ENCODE measurements at places on chromosomes 7 and 10.
A peak's percentile ranks its signal among the peaks of the same experiment; 100 is the strongest.

DNA sequence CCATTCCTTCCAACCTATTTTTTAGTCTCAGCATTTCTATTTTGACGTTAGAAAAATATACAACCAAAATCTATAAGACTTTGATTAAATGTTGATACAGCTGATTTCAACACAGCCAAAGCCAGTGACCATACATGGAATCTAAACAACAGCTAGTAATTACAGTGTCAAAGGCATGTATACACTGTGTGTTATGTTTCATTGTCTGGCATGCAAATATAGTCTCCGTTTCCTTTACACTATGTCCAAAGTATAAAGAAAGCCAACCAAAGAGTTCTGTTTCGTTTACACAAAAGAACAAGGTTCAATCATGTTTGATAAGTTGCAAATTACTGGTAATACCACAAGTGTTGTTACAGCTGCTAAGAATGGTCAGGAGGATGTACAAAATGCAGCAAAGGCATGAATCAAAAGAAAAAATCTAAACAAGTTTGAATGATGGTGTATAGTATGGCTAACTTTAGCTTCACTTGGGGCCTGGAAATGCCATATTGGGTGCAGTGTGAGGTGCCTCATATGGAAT lies 268.3 kb upstream of the FERD3L start:
- peak; percentile 30 for DNase-seq

DNA sequence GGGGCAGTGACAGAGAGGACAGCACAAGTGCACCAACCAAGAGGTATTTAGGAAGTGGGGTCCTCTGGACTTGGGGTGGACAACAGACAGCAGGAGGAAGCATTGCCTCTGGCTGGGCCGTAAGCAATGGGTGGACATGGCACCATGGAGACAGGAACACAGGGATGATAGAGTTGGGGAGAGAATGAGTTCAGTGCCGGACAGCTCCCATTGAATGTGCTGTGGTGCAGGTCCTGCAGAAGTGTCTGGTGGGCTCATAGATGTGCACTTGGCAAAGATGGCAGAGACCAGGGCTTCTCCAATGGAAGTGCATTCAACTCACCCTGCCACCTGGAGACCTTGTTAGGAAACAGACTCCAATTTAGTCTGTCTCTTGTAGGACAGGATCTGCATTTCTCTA lies 341.5 kb upstream of the ZMIZ1 start:
- no peak for DNase-seq

- no peak for DNase-seq
Observed at GRCh38 chr10:98620503-98620902, 173.8 kb upstream of the HPS1 start.

DNA sequence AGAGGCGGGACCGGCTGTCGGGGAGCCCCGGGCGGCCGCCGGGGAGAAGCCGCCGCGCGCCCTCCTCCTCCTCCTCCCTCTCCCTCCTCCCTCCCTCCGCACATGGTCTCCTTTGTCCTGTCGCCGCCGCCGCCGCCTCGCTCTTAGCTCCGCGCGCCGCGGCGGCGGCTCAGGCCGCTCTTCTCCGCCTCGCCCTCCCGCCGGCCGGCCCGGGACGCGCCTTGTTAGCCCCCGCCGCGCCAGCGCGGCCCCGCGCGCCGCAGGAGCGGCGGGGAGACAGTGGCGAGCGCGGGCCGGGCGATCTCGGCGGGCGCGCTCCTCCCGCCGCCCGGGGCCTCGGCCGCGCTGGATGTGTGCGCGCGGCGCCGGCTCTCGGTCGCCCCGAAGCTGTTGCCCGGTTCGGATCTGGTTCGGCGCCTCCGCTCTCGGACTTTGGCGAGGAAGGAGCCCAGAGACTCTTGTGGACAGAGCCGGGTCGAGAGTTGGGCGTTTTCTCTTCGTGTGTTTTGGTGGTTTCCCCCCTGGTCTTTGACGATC lies 437.4 kb upstream of the GALNT17 start:
- peak; percentile 71 for DNase-seq

- DNase-seq, result peak; percentile 67
Observed at GRCh38 chr7:152341039-152341913, 94.5 kb downstream of the KMT2C start.

DNA sequence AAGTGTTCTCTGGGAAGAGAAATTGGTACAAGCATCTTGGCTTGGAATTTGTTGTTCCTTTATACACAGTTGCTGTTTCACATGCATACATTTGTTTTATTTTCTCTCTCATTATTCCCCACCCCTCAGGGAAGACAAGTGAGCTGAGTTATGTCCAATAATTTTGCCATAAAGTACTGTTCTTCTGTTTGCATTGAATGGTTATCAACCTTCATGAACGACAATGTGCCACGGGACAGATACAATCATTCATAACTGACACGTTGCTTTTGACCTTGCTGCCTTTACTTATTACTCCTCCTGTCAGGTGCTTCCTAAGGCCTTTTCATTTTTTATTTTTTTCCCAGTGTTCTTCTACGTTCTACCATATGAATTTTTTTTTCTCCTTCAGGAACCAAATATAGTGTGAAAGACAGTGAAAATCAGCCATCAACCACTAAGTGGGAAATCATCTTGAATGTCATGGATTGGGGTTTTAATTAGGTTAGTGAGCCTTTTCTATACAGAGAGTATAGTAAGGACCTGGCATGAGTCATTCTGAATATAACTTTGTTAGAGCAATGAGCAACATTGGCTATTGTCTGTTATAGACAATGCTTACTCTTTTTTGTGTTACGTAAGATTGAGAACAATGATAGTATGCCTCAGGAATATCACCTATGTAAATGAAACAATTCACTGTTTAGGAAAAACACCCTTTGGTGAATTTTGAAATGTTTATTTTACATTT lies 383.2 kb downstream of the MALRD1 start:
- DNase-seq, result no peak

DNA sequence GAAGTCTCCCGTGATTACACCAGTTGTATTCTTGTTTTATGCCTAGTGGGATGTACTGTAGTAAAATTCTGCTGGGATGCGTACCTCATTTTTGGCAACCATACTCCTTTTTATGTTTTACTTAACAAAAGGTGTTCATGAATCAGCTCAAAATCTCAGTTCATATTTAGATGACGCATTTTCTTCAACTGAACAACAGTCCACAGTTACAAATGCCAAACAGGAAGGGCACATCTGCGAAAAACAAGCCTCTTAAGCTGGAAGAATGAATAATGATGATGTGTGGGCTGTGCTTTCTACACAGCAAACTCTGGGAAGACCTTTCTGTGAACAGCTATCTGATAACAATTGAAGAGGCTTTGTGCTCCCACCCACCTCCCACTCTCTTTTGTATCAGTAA lies 68.4 kb upstream of the NRBF2 start:
- no peak for DNase-seq

DNA sequence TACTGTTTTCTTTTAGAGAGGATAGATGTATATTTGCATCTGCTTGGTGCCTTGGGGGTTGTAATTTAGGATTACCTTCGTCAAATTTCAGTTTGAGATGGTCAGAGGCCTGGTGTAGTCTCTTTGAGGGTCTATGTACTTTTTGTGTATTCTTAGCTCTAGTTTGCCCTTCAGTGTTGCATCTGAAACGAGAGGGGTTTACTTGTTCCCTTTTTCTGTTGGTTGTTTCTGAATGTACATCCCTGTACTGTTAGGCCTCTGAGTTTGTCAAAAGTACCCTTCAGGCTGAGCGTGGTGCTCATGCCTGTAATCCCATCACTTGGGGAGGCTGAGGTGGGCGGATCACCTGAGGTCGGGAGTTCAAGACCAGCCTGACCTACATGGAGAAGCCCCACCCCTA lies 60.0 kb downstream of the MLLT10 start:
- DNase-seq, result no peak

GRCh38 chr10:71725998-71726579 lies 6.5 kb upstream of the C10orf105 start:
- peak; percentile 50 for DNase-seq

DNA sequence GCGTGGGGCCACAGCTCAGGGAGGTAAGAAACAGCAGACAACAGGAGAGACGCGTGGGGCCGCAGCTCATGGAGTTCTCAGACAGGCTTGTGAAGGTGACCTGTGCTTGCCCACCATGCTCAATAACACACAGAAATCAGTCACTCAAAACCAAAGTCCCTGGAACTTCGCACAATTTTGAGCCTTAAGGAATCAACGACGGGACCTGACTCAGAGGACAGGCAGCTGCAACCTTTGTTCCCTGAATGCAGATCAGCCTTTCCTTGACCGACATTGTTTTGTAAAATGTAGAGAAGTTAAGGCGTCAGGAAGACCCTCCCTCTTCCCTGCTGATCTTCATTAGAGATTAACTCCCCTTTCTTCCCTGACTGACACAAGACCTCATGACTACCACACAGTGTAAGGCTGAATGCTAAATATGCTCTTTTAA lies 8.5 kb upstream of the KNDC1 start:
- DNase-seq, result no peak

DNA sequence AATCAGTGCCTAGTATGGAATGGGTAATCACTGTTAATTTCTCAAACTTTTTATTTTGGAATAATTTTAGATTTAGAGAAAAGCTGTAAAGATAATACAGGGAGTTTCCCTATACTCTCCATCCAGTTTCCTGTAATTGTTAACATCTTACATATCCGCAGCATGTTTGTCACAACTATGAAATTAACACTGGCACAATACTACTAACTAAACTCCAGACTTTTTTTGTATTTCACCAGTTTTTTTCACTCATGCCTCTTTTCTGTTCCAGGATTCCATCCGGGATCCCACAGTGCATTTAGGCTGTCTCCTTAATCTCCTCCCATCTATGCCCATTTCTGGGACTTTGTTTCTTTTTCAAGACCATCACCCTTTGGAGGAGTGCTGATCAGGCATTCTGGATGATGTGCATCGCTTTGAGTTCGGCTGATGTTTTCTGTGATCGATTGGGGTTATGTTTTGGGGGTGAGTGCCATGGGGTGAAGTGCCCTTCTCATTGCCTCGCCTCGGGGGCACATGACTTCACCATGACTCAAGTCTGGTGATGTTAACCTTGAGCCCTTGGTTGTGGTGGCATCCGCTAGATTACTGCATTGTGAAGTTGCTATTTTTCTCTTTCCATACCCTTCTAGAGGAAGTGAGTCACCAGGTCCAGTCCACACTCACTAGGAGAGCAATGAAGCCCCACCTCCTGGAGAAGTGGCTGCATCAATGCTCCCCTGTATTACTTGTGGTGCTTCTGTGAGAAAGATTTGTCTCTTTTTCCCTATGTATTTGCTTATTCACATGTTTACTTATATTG lies 43.9 kb upstream of the GRB10 start:
- peak; percentile 58 for DNase-seq

GRCh38 chr10:96269438-96270300 lies 1.7 kb downstream of the BLNK start:
- no peak for DNase-seq

GRCh38 chr7:140156460-140157080 lies 20.2 kb downstream of the KDM7A start:
- no peak for DNase-seq

DNA sequence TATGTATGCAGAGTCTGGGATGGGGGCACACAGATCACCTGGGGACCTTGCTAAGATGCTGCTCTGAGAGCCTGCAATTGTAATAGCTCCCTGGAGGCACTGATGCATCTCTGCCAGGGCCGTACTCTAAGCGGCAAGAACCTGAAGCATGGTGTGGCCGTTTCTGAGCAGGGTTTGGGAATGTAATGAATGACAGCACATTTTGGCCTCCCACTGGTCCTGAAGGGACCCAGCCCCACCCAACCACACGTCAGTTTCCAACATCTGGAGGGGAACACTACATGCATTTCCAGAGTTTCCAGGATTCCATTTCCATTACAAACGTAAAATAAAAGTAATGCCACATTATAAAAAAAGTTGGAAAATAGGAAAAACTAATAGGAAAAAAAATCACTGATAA lies 14.0 kb downstream of the ZCCHC24 start:
- DNase-seq, result peak; percentile 45

DNA sequence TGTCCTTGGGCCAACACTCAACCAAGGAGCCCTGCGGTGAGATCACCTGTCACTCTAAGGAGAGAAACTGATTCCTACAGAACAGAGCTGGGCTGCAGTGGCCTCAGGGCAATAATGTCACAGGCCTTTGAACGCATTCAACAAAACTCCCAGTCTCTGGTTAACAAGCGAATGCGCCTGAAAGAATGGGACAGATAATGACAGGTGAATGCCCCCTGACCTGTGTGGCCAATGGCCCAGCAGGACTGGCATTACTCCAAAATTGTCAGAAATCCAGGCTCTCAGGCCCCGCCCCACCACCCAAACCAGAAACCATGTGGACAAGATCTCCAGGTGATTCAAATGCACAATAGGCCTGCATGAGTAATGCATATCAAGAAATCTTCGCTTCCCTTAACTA lies 277.7 kb upstream of the KLF6 start:
- DNase-seq, result no peak

GRCh38 chr7:1243964-1244416 lies 11.3 kb downstream of the UNCX start:
- no peak for DNase-seq

DNA sequence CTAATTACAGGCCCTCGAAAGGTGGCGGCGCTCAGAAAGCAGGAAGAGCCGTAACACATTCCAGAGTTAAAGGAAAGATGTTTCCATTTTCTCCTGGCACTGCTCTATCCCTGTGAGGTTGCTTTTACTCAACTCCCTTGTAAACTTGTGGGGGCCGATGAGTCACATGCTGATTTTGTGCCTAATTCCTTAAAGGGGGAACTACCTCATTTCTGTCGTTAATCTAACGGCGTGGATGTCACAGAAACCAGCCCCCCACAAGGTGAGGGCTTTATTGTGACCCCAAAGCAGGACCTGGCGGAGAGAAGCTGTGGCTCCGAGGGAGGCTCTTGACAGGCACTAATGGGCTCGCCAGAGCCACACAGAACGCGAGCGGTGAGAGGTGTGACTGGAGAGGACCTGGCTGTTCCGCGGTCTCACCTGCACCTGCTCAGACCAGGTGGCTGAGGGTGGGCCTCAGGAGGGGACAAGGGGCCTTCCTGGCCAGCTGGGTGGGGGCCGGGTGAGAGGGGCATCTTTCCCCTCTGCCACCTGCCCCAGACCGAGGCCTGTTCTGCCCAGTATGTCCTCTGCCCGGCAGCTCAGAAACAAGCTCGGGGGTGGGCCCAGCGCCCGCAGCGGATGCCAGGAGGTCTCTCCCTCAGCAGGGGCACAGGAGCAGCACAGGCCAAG lies 50.9 kb downstream of the CALML3 start:
- DNase-seq, result peak; percentile 61

- peak; percentile 27 for DNase-seq
Observed at GRCh38 chr7:31933481-31933880, 136.7 kb downstream of the PDE1C start.

- no peak for DNase-seq
Observed at GRCh38 chr7:120165227-120165626, 107.7 kb upstream of the KCND2 start.

DNA sequence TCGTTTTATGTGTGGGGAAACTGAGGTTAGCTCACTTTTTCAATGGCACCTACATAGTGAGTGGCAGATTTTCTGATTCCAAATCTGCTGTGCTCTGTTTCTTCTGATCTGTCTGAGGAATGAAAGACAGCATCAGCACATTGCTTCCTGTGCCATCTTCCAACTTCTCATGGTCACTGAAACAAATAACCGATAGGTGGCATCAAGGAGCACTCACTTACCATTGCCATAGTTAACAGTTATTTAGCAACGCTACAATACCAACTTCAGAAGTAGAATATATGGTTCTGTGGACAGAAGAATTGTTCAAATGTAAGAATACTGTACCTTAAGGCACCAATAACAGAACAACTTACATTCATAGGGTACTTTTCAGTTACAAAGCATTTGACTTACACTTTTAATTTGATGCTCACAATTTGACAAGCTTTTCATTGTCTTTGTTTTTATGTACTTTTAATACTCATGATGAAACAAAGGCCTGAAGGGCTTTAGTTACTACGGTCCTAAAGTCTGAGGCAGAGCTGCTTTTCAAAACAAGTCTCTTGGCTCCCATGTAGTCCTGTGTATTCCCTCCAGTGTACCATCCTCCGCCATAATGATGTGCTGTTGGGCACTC lies 228.9 kb upstream of the TCF7L2 start:
- no peak for DNase-seq

All from adipocyte (in vitro differentiated cells).